ENCODE measurements at places on chromosomes 5 and 9.

GRCh38 chr9:82565188-82565969, 497.6 kb downstream of the RASEF start:
- no peak for DNase-seq

- peak; percentile 13 for DNase-seq
These were observed 25.1 kb upstream of the CD180 start for GRCh38 chr5:67221487-67222242.

GRCh38 chr5:94731471-94731870, 113.0 kb downstream of the SLF1 start:
- DNase-seq, result no peak

- DNase-seq, result no peak
These were observed 9.1 kb upstream of the ANKH start for GRCh38 chr5:14880688-14881087.

- DNase-seq, result no peak
These were observed 35.6 kb upstream of the NSMF start for GRCh38 chr9:137494550-137495351.

DNA sequence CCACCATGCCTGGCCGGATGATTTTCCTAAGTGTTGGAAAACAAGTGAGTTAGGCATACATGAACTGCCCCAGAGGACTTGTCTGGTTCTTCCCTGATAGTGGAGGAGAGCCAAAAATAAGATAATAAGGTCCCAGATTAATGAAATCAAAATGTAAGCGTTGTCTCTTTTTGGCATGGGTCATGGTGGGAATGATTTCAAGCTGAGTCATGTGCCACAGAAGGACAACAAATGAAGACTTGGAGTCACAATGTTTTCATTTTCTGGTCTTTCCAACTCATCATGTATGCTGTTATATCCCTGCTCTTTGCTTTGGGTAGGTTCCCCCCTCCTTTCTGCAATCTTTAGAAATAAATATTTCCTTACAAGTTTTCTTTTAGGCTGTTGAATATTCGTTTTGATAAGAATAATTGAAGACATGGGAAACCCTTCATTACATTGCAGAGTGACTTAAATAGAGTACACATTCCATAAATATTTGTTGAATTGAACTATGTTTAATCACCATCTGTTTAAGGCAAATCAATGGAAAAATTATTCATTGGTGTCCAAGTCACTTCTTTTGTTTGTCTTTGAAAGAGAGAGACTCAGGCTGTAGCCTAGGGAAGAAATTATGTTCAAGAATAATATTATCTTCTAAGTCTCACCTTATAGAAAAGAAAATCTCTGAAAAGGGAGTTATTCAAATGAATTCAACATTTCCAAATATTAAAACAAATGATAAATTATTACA, 196.3 kb downstream of the CSNK1G3 start:
- DNase-seq, result no peak

DNA sequence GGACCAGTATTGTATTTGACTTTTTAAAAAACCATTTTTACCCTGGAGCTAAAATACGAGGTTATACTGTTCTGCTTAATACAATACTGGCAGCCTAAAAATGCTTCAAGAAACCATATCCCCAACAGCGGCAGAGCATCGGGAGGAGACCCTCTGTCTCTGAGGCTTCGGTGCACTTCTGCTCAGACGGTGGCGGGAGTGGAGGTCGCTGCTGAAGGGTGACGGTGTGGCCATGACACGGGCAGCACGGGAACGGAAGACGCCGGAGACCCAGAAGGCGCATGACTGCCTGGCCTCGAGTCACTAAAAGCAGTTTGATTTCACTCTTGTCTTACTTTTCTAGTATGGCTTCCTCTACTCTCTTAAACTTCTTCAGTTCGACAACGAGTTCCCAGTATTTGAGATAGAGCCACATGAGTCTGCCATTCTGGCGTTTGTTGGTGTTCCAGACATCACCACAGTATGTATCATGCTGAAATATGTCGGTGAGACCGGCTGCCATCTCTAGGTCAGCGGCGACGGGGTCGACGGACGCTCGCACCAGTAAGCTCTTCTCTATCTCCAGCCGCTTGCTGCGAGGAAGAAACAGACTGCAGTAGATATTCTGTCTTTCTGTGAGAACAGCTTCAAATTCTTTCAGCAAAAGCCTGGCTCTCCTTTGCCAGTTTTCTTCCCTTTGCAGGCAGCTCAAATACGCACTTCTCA, 12.8 kb downstream of the CCDC127 start:
- DNase-seq, result no peak

GRCh38 chr5:36985387-36985786, 108.8 kb downstream of the NIPBL start:
- no peak for DNase-seq

DNA sequence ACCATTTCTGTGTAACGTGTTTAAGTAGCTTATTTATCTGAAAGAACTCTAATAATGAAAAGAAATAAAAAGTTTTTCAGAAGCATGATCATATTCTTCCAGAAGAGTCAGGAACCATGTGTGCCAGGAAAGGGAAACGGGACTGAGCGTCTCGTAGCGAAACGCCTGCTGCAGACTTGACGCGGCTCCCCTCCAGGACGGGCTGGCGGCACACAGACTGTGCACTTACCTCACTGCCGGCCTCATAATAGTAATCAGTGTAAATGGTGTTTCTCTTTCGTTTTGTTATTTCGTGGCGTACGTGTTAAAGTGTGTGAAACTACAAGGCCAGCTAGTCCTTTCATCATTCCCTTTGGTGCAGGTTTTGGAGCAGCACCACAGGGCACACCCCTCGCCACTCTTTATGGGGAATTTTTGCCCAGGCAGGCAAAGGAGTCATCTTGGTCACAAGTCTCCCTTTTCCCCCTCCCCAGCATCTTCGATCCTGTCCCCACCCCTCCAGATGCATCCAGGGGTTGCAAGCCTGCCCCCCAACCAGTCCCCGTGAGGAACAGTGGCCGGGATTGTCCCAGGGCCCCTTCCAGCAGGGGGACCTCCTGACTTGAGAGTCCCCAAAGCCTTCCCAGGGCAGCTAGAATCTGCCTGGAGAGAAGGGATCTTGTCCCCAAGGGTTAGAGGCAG, 233.1 kb downstream of the FANCC start:
- no peak for DNase-seq

DNA sequence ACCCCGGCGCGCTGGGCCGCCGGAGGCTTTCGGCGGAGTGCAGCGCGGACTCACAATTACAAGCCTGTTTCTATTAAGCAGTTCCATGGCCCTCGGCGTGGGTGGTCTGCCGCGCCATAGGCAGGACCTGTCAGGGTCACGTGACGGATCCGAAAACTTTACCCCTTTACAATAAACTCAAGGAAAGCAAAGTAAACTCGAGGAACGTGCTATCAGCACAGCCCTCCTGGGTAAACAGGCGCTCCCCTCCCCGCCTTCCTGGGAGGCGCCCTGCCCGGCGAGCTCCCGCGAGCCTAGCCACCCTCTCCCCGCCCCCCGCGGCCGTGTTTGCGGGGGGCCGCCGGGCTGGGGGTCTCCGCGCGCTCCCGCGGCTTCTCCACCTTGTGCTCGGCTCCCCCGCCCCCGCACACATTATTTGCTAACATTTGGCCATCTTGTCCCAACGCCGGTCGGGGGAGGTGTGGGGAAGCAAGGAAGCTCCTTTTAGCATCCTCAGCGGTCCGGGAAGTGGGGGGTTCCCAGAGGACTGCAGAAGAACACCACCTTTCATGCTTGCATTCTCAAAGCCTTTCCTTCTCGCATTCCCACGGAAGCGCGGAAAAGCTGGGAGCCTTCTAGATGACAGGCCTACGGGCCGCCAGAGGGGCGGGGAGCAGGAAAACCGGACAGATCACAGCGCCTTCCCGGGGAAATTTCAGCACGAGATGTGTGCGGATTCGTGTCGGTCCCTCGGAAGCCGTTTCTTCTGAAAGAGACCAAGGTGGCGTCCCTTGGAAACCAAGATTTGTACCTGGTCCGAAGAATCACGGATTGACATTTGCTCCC, at the start of gene PTCH1:
TSS of gene PTCH1 (minus strand) at position 238 of the 825 bp plus-strand sequence.
- DNase-seq, result peak; percentile 28

GRCh38 chr5:147780924-147781573, 1.5 kb downstream of the JAKMIP2 start:
- DNase-seq, result no peak

DNA sequence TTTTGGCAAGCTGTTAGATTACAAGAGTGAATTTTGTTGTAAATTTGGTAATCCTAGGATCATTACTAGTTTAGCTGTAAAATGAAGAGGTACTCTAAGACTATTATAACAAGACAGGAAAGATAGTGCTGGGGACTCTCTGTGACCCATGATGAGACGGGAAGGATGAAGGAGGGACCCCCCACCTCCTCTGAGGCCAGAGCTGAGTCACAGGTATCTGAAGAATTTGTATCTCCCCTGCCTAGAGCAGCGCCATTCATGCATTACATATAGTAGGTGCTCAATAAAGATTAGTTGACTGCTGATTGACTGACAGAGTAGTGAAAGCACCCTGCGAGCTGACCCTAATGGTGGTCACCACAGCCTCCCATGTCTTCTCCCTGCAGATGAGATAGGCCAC, 202.8 kb downstream of the SNX18 start:
- DNase-seq, result no peak

- no peak for DNase-seq
These were observed 513.1 kb downstream of the PDE4D start for GRCh38 chr5:59380350-59380951.

GRCh38 chr5:170896779-170897178, 35.0 kb downstream of the RANBP17 start:
- DNase-seq, result no peak

- no peak for DNase-seq
These were observed 133.9 kb downstream of the PTTG1 start for GRCh38 chr5:160555581-160555970.

GRCh38 chr9:133826289-133827085, 88.3 kb upstream of the SARDH start:
- no peak for DNase-seq

DNA sequence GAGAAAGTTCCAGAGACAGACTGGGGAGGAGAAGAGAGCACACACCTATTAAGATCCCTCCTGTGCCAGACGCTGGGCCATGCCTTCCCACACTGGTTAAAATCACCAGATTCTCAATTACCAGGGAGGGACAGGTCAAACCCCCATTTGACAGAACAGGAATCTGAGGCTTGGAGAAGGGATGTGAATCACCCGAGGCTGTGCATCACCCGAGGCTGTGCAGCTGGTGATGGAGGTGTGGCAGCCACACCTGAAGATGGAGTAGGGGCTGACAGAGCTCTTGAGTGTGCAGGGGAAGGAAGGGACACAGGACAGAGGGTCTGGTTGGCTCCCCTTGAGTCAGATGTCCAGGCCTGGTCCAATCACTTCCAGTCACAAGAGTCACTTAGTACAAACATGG, 70.6 kb downstream of the LMX1B start:
- DNase-seq, result no peak

GRCh38 chr5:154411338-154411737, 34.5 kb upstream of the SAP30L start:
- no peak for DNase-seq

DNA sequence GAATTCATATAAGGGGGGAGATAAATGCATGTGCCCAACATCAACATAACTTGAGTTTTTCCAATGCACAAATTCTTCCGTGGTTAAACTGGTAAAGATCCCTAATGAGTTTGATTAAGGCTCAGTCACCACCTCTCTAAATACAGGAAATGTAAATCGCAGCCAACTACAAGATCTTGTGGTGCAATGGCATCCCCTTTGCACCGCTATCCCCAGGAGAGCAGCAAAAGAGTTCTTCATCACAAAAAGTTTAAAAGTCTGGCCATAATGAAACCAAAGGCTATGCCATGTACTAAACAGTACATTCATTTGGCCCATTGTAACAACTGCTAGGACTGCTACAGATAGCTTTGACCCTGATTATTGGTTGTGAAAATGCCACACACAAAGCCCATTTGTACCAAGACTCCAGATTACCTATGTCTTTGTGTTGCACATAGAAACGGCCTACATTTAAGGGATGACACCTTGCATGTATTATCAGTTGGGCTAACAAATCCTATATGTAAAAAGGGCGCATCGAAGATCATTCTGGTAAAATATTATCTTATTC, 44.5 kb downstream of the ZNF608 start:
- no peak for DNase-seq

DNA sequence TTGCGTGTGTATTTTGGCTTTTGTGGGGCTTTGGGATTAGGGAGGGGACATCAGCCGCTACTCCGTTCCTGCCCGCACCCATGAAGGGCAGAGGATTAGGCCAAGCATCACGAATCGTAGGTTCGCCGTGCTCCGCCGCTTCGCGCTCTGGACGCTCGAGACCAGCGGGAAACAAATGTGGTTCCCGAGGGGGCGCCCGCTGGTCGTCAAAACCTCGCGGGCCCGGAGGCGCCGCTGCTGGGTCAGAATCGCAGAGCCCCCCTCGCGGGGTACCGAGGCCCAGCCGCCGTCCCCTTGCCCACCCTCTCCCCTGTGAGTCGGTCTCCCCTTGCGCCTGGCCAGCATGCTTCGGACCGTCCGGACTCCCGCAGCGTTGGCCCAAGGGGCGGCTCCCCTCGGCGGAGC, 2.3 kb upstream of the PAX5 start:
- DNase-seq, result no peak

DNA sequence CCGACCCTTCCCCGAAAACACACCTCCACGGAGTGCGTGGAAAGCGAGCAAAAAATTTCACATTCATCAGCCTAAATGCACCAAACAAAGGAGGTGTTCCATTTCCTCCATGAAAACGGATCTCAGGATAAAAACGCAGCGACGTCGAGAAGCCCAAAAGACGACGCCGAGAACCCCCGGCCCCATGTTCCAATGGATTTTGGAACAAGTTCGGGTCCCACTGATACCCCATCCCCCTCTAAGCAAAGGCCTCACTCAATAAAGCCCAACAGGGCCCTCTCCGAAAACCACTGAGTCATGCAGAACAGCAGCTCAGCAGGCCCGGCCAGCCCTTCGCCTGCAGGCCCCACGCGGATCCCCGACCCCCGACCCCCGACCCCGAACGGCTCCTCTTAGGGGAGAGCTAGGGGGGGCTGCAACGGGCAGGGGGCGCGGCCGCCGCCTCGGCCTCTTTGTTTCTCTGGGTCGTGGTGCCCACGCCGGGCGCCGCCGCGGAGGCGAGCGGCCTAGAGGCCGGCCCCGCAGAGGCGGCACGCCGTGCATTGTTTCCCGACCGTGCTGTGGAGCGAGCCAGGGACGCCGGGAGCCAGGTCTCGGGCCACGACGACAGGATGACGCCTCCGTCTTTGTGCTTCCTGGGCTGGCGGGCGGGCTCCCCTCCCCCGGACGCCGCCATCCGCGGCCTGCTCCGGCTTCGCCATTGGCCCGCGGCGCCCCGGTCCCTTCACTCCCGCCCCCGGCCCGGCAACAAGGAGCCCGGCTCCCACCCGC, 915 bp downstream of the ZFAND5 start:
- peak; percentile 61 for DNase-seq
